ENCODE measurements at places on chromosomes 6 and 20.
A peak's percentile ranks its signal among the peaks of the same experiment; 100 is the strongest.

DNA sequence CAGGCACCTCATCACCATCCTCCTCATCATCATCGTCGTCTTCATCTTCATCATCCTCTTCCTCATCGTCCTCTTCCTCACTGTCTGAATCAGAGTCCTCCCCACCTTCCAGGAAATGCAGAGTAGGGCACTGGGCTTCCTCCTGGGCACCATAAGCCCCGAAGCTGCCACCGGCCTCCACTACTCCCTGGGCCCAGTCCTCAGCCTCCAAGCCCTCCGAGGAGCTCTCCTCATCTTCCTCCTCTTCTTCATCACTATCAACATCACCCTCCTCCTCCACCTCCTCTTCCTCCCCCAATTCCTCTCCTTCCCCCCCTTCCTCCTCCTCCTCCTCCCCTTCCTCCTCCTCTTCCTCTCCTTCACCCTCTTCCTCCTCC is 1.7 kb downstream of the CENPB start:
- DNase-seq: no peak

GRCh38 chr6:68976260-68976659 is 341.2 kb downstream of the ADGRB3 start:
- no peak for DNase-seq

DNA sequence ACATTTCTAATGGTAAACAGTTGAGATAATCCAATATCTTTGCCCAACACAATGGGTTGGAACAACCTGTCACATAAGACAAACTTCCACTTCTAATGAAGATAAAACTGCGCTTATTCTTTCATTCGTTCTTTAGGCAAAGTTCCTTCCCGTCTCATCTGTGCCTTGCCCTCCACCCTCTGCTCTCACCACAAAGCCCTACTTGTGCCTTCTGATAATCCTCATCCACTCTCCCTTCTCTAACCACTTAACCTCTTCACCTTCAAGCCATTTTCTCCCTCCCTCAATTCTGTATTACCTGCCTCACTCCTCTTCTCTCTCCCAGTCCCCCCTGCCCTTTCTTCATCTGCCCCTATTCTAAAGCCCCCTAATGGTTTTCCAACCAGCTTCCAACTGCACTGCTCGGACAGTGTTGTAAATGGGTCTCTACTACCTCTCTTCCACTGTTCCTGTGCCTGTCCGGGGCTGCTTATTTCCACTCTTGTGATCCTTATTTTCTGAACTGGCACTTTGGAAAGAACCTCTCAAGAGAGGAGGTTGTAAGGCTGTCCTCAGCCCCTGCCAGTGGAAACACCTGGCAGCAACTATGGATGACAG is 62.9 kb upstream of the MYB start:
- DNase-seq: no peak

DNA sequence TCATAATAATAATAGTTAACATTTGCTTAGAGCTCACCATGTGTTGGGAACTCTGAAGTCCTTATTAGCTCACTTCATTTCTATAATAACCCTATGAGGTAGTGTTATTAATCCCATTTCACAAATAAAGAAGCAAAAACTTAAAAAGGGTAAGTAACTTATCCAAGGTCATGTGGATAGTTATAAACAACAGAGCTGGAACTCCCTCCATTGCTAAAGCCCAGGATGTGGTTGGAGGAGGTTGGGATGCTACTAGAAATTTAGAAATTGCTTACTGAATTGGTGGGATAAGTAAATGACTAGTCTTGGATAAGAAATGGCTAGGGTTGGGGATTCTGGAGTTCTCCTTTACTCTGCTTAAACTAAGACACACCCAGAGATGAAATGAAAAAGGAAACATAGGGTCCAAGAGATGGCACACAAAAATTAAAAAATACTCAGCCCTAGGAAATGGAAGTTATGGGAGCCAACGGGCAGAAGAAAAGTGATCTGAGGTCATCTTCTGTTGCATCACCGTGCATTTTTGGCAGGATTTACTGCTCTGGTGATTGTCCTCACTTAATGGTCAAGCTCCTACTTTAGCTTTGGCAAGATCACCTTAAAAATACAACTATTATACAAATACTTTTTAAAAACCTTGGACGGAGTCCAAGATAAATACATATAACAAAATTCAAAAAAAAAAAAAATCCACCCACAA is 7.7 kb upstream of the CLIC5 start:
- no peak for DNase-seq

DNA sequence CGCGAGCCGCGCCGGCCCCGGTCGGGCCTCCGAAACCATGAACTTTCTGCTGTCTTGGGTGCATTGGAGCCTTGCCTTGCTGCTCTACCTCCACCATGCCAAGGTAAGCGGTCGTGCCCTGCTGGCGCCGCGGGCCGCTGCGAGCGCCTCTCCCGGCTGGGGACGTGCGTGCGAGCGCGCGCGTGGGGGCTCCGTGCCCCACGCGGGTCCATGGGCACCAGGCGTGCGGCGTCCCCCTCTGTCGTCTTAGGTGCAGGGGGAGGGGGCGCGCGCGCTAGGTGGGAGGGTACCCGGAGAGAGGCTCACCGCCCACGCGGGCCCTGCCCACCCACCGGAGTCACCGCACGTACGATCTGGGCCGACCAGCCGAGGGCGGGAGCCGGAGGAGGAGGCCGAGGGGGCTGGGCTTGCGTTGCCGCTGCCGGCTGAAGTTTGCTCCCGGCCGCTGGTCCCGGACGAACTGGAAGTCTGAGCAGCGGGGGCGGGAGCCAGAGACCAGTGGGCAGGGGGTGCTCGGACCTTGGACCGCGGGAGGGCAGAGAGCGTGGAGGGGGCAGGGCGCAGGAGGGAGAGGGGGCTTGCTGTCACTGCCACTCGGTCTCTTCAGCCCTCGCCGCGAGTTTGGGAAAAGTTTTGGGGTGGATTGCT is 1.3 kb downstream of the VEGFA start:
- peak; percentile 85 for DNase-seq

GRCh38 chr20:53795170-53795569 is 201.5 kb upstream of the ZNF217 start:
- no peak for DNase-seq

- DNase-seq: no peak
Observed at GRCh38 chr6:133817460-133818047, 71.4 kb upstream of the TCF21 start.

GRCh38 chr20:46557231-46557956 is 6.9 kb upstream of the OCSTAMP start:
- no peak for DNase-seq

DNA sequence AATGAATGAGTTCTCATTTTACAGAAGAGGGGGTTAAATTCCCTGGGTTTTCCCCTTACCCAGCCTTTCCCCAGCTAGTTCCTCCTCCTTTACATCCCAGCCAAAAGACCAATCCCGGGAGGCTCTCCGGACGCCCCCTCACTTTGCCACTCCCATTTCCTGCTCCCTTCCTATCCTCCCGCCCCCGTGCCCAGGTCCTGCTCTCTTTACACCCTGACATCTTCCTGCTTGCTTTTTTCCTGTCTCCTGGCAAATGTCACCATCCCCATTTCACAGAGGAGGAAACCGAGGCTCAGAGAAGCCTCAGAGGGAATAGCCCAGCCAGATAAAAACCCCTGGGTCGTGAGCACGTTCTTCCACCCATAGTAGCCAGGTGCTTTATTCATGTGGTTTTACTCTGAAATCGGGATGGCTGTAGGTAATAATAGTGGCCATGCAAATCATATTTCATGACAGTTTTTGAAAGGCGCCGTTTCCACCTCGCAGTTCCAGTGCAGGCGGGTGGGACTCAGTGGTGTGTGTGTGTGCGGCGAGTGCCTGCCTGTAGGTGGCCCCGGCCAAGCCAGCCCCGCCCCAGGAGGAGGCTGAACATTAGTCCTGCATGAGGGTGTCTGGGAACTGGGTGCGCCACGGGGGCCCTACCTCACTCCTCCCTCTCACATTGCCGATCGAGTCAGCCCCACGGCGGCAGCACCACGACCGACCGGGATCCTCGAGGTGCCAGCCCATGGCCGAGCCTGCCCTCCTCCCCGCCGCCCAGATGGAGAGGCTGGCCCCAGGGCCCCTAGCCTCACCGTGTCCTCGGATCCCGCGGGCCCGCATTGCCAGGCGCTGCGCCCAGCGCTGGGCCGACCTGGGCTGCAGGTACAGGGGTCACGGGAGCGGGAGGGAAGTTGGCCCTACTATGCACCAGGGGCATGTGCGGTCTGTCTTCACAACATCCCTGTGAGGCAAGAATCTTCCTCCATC is at the start of gene ARHGAP40:
TSS of gene ARHGAP40 (plus strand) at position 594 of the 969 bp plus-strand sequence.
- peak; percentile 47 for DNase-seq

- no peak for DNase-seq
Observed at GRCh38 chr20:32036716-32037485, 15.1 kb upstream of the HCK start.
